ENCODE measurements at places on chromosomes 1 and 21. TPM values are rescaled to one million over a fixed set of nuclear protein-coding genes. Genes with fewer than 3 reads are reported as not detected.
A peak's percentile ranks its signal among the peaks of the same experiment; 100 is the strongest.

Gene FAM131C
- total RNA-seq, result 0.26 TPM

Gene LIN28A
- not detected for total RNA-seq

Gene C1orf185
- total RNA-seq, result not detected

Gene HCN3
- 1.5 TPM for total RNA-seq

Gene TMEM240
- 3.9 TPM for total RNA-seq

Gene RIIAD1
- total RNA-seq, result not detected

Gene NPL
- total RNA-seq, result 1.4 TPM

Gene SMAP2
- total RNA-seq, result 27.0 TPM

GRCh38 chr1:162908780-162909179 is 47.8 kb upstream of the CCDC190 start:
- peak; percentile 90 for DNase-seq

GRCh38 chr1:41109310-41110197 is 88.0 kb upstream of the SLFNL1 start:
- DNase-seq, result peak; percentile 86

- DNase-seq, result no peak
These were observed 87.5 kb upstream of the CACYBP start for GRCh38 chr1:174912264-174912663.

DNA sequence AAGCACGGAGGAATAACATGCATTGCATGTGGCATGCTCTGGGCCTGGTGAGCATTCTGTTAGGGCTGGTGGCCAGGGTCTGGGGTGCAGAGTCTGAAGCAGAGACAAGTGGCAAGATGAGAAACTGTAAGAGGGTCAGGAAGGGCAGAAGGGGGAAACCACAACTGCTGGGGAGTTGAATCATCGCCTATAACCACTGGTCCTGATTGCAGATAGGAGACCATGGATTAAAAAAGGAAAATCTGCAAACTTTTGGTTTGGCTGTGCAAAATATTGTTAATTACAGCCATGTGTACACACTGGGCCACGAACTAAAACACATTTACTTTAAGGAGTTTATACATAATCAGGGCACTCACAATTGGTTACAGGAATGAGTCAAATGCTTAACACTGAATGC is 76.6 kb downstream of the TGFBR3 start:
- peak; percentile 36 for DNase-seq

- peak; percentile 10 for DNase-seq
These were observed 24.8 kb downstream of the LYPD8 start for GRCh38 chr1:248730507-248731335.

DNA sequence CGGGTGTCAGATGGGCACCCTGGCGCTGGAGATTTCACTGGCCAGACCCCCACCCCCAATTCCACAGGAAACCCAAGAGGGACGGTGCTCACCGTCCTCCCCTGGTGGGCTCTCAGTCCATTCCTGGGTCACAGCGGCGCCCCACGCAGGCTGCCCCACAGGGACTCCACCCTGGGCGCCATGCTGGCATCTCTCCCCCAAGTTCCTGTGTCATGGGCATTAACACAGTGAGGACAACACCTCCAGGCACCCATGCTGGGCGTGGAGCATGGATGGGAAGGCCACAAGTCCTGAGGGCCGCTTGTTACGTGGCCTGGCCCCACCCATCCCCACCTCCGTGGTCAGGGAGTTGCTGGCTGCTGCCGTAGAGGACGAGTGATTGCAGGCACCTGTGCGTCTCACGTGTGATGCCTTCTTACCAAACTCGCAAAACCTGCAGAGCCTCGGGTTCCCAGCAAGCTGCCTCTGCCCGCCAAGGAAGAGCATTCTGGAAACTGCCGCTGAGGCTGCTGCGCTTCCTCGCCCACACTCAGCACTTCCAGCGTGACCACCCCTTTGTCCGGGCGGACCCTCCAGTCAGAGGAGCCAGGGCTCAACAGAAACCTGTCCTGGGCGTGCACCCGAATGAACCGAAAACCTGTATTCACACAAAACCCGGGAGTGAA is 60.3 kb downstream of the SLX9 start:
- no peak for DNase-seq

- peak; percentile 58 for DNase-seq
These were observed 55.6 kb upstream of the PPP2R5A start for GRCh38 chr1:212229654-212230053.

GRCh38 chr1:30741239-30741894 is 16.2 kb downstream of the LAPTM5 start:
- DNase-seq, result no peak

DNA sequence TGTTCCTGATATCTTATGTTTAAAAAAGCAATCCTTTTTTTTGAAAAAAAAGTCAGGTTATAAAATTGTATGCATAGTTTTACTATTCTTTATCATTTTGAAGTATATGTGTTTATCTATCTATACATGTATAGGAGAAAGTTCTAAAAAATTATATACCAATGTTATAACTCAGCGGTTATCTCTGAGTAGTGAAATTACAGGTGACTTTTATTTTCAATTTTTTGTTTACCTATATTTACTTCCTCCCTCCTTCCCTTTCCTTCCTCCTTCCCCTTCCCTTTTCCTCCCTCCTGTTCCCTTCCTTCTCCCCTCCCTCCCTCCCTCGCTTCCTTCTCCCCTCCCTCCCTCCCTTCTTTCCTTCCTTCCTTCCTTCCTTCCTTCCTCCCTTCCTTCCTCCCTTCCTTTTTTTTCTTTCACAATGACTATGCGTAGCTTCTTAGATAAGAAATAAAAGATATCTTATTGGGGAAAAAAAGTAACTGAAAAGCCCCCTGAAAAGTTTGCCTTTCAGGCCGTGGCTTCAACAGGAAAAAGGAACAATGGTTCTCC is 77.1 kb downstream of the ABCA4 start:
- DNase-seq, result no peak

- DNase-seq, result no peak
These were observed 5.7 kb upstream of the ARID1A start for GRCh38 chr1:26690157-26690556.

- peak; percentile 42 for DNase-seq
These were observed 49.4 kb downstream of the ILDR2 start for GRCh38 chr1:166925810-166926478.

- DNase-seq, result peak; percentile 28
These were observed 1.1 kb upstream of the YBX1 start for GRCh38 chr1:42680921-42681683.

- no peak for DNase-seq
These were observed at the start of gene CELA2B for GRCh38 chr1:15475752-15476314. CELA2B (plus strand) TSS chr1:15476104; CDS start chr1:15476126, 22 bp downstream.

DNA sequence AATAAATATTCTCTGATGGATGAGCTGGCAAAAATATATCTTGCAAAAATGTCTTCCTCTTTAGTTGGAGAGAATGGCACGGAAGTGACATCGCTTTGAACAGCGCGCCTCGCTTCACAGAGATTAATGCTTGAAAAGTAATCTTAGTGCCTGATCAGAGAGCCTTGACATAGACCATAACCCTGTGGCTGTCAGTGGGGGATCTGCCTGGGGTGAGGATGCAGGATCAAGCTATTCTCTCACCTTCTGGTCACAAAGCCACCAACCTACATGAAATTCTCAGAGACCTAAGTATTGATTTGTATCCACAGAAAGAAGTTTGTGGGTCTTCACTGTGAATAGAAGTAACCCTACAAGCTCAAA is 492.6 kb downstream of the LMO4 start:
- DNase-seq, result no peak

- DNase-seq, result no peak
These were observed 117.2 kb downstream of the EPHB2 start for GRCh38 chr1:22827666-22828483.

GRCh38 chr1:27141266-27142003 is 13.5 kb downstream of the SLC9A1 start:
- no peak for DNase-seq

DNA sequence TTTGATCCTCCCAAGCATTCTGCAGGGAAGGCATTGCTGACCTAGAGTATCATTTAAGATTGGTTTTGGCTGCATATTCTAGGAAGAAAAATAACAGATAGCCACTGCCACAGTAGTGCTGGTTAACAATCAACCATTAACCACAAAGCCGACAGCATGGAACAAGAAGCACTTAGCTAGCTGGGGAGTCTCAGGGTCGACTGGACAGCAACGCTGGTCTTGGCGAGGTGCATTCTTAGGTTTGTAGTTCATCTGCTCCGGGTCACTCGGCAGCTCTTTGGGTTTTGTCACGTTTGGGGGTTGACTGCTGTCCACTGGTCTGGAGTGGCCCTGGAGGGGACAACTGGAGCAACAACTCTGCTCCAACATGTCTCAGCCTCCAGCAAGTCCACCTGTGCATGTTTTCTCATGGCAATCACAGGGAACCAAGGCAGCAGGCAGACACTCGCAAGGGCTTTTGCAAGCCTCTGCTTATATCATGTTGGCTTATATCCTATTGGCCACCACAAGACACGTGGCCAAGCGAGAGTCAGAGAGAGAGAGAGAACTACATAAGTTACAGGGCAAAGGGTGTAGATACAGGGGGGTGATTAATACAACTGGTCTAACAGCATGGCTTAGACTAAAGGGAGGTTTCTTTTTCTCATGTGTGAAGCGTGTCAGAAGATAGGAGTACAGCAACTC is 99.5 kb downstream of the LACTBL1 start:
- DNase-seq, result no peak

- peak; percentile 28 for DNase-seq
These were observed 19.5 kb upstream of the PSMB2 start for GRCh38 chr1:35660581-35661473.
